Fibroblast of upper back skin (primary cell): ENCODE measurements at places on chromosomes 11 and 22.
A peak's percentile ranks its signal among the peaks of the same experiment; 100 is the strongest.

DNA sequence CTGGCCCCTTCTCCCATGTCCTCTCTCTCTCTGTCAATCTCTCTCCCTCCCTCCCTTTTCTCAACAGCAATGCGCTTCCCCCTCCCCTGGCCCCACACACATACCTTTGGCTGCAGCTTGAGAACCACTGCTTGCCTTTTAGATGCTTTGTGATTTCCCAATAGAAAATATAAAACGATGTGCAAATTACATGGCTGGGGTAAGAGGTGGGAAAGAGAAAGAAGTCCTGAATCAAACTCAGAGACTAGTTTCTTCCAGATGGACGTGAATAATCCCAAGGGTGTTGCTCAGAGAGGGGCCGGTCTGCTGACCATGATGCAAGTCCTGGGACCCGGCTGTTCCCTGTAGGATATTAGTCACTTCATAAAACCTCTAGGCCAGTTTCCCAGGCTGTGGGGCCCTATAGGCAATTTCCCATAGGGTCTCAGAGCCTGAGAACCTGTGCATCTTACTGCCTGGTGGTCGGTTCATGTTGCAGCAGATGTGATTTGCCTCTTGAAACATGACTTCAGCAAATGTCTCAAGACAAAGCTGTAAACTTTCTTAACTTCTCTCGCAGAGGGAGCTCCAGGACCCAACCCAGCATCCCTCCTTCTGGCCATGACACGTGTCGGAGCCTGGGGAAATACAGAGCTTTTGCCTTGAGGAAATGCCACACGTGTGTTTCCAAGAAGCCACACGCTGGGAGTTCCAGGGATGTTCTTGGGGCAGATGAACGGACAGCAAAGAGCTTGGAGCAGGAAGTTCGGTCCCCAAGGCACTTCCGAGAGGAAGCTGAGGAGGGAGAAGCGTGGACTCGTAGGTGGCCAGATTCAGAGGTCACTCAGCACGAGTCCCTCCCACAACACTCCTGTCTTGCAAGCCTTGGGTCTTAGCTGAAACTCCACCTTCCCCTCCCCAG lies 34.5 kb upstream of the ETS1 start:
- peak; percentile 88 for DNase-seq

DNA sequence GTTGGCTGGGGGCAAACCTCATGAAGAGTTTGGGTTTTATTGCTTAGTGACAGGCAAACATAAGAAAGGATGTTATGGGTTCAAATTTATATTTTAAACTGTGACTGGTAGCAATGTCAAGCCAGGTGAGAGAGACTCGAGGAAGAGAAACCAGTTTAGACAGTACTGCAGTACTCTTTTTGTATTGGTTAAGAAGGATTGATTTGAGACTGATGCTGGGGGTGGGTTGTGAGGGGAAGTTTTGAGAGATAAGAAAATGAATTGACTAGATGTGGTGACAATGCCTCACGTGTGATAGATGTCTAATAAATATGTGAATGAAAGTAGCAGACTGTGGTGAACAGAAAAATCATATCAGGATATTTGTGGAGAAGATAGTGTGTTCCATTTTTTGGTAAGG lies 142.4 kb downstream of the DDX10 start:
- no peak for DNase-seq

- DNase-seq, result peak; percentile 13
Measured at GRCh38 chr11:79291948-79292347, 148.9 kb downstream of the TENM4 start.

DNA sequence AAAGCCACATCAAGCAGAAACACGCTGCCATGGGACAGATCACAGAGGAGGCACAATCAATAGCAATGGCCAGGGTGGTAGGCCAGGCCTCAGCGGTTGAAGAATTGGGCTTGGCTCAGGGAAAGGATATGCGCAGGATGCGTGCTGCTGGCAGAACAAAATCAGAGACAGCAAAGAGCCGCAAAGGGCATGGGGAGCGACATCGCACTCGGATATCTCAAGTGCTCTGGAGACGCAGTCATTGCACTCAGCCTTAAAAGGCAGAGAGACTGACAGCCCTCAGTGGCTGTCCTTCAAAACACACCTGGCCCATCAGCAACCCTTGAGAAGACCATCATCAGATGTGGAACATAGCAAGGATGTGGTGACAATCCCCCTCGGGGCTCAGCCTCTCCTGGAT lies 50.5 kb downstream of the CSNK2A3 start:
- no peak for DNase-seq

DNA sequence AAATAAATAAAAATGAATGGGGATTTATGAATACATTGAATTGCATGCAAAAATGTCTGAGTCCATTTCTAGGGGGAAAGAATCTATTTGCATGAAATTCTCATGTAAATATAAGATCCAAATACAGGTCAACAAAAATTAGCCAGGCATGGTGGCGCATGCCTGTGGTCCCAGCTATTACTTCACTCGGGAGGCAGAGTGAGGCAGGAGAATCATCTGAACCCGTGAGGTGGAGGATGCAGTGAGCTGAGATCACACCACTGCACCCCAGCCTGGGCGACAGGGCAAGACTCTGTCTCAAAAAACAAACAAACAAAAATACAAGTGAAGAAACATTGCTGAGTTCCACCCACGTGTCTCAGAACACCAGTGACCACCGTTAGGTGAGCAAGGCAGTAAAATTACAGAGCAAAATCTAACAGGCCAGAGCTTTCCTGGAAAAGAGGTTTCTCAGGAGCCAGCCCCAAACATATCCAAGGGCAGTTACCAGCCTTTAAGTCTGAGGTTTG lies 17.3 kb downstream of the PACSIN2 start:
- no peak for DNase-seq

DNA sequence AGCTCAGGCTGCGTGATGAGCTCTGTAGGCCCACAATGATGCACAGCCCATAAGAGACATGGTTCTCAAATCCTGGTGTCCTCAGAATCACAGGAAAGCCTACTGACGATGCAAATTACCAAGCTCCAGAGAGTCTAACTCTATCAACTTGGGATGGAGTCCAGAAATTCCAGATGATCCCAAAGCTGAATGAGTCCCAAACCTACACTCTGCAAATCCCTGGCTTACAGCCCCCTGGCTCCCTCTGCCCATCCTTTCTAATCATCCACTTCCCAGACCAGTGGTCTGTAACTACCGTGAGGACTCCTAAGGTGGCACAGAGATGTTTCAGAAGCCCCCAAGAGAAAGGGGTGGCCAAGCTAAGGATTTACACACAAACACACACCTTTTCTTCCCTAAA lies 13.5 kb downstream of the ARFGAP2 start:
- DNase-seq, result no peak

GRCh38 chr11:111361052-111361801 lies 17.8 kb downstream of the POU2AF1 start:
- DNase-seq, result no peak
